Cerebellar nuclear complex (tissue), 1 donor: ENCODE measurements at places on chromosomes 16 and 17.

DNA sequence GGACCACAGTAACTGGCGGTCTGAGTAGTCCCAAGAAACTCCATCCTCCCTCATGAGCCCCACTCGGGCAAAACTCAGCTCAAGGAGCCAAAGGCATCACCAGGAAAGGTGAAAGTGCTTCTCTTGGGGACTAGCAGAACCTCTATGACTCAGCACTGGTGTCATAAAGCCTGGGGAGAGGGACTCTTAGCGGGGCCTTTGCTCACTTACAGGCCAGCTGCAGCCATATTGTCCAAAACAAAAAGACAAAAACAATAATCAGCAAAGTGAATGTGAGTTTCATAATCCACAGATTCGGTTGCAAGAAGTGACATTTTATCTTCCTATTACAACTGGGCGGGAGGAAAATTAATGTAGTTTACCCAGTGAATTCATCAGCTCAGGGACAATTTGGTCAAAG is at the start of gene TEKT5:
TEKT5 (minus strand) TSS at position 101 of the 400 bp plus-strand sequence; CDS start at position 44, 57 bp downstream.
- DNase-seq, result no peak

GRCh38 chr16:72313903-72314302 is 141.9 kb upstream of the PMFBP1 start:
- DNase-seq, result no peak

- DNase-seq, result no peak
Measured at GRCh38 chr17:2712300-2713043, 908 bp upstream of the CLUH start.

- DNase-seq, result no peak
Measured at GRCh38 chr16:3012828-3013420, at the start of gene CLDN9. CLDN9 (plus strand) TSS chr16:3012923; CDS start chr16:3013363, 440 bp downstream.

DNA sequence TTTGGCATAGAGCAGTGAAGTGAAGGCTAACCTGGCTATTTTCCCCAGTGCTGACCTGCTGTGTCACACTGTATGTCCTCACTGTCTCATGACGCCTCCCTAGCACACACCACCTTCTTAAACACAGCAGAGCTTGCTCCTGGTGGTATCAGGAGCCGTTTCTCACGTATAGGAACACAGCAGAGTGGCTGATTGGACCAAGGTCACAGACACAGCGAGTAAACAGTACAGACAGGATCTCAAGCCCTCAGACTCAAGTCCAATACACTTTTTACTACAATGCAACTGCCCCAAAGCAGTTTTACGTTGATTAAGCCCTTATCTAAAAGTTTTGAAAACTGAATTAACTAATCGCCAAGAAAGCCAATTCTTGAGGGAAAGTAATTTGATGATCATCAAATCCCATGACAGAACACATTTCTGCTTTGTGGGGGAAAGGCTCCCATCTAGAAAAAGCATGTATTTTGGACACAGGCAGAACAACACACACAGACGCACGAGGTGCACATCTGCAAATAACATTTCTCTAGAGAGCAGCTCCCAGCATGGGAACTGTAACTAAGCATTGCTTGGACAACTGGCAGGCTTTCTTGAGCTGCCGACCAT is 15.2 kb downstream of the ARHGAP17 start:
- no peak for DNase-seq

GRCh38 chr17:58447039-58447975 is 30.0 kb upstream of the RNF43 start:
- no peak for DNase-seq

DNA sequence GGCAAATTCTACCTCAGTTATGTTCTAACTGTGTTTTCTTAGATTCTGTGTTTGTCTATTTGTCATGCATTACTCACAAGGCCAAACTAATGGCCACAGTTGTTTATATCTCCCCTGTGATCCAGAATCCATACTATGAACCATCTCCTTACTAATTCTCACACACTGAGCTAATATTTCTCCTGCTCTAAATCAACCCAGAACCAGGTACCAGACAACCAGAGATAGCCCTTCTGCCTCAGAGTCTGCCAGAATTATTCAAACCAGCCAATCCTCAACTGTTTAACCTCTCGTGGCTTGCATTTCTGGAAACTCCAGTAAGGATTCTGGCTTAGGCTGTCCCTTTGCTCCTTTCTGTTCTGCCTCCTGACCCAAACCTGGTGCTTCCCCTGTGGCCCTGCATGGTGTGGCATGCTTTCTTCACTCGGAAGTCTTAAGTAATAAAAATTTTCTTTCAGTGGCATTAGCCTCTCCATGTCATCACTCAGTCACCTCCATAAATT is 59.4 kb downstream of the EFCAB5 start:
- DNase-seq, result no peak
